Camera-type eye (tissue), 1 donor: ENCODE measurements at places on chromosomes 7 and 10. TPM values are rescaled to one million over a fixed set of nuclear protein-coding genes. Genes with fewer than 3 reads are reported as not detected.

Gene ELFN1
- total RNA-seq: 21.5 TPM

Gene AKR1D1
- total RNA-seq: not detected

Gene ZNF33B
- 56.6 TPM for total RNA-seq

Gene VAX1
- total RNA-seq: 0.33 TPM

Gene SLC13A1
- total RNA-seq: not detected

Gene GHRHR
- total RNA-seq: not detected

Gene MYOF
- total RNA-seq: 59.4 TPM

Gene GNG11
- total RNA-seq: 17.9 TPM

Gene MUC12
- not detected for total RNA-seq

Gene ZPBP
- total RNA-seq: 5.7 TPM

Gene AASS
- 53.1 TPM for total RNA-seq

Gene GIMAP7
- 4.1 TPM for total RNA-seq

Gene FEZF1
- 0.27 TPM for total RNA-seq

Gene MGAM2
- total RNA-seq: 1.8 TPM

Gene LIPF
- total RNA-seq: not detected

Gene POM121C
- total RNA-seq: 34.8 TPM

Gene PSD
- 49.2 TPM for total RNA-seq

Gene GTF2IRD1
- 42.5 TPM for total RNA-seq

Gene C10orf53
- not detected for total RNA-seq

Gene AZGP1
- 15.0 TPM for total RNA-seq

Gene INMT
- 3.2 TPM for total RNA-seq

Gene FBXO24
- total RNA-seq: 2.5 TPM

Gene ENTPD1
- 27.6 TPM for total RNA-seq

Gene NPS
- not detected for total RNA-seq

Gene PDE6C
- 4.2 TPM for total RNA-seq

Gene OR6V1
- not detected for total RNA-seq

Gene MLXIPL
- 0.82 TPM for total RNA-seq

Gene SPDYE6
- total RNA-seq: not detected

Gene PKD2L1
- 0.16 TPM for total RNA-seq

Gene AGAP5
- 8.0 TPM for total RNA-seq

Gene DOCK4
- 85.9 TPM for total RNA-seq

Gene PLXNA4
- 17.5 TPM for total RNA-seq

Gene NRBF2
- total RNA-seq: 17.8 TPM

Gene CHN2
- 62.5 TPM for total RNA-seq

Gene PPP1R3C
- 69.8 TPM for total RNA-seq

Gene GBX1
- not detected for total RNA-seq

Gene MYOZ1
- 18.0 TPM for total RNA-seq

Gene CYP51A1
- total RNA-seq: 110 TPM

Gene IKZF5
- total RNA-seq: 21.4 TPM

Gene COL26A1
- 6.9 TPM for total RNA-seq

Gene CYP17A1
- 0.33 TPM for total RNA-seq

Gene CPA5
- total RNA-seq: 0.55 TPM

Gene MCM10
- 4.1 TPM for total RNA-seq

Gene TMEM229A
- total RNA-seq: 1.9 TPM
